NCI-H2081 treated with DMSO at 0.1 percent for 48 hours (cell line): ENCODE measurements at places on chromosomes 6 and 20.

GRCh38 chr6:10583509-10583901 is 62.4 kb downstream of the GCNT2 start:
- no peak for DNase-seq

GRCh38 chr6:139147628-139148027 is 12.7 kb downstream of the HECA start:
- no peak for DNase-seq

DNA sequence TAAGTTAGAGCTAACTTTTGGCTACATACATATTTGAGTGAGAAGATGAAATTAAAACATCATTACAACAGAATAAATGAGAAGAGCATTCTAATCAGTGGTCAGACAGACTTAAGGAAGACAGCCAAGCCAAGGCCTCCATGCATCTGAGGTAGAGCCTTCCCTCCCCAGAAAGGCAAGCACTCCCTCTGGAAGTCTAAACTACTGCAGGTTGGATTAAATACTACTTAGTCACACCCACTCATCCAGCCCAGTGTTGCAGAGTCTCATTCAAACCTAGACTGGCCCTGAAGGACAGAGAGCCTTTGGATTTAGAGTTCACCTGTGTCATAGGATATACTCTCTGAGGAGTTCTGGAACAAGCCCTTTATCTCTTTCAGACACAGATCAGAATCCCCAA is 29.2 kb downstream of the TMX4 start:
- DNase-seq: no peak

DNA sequence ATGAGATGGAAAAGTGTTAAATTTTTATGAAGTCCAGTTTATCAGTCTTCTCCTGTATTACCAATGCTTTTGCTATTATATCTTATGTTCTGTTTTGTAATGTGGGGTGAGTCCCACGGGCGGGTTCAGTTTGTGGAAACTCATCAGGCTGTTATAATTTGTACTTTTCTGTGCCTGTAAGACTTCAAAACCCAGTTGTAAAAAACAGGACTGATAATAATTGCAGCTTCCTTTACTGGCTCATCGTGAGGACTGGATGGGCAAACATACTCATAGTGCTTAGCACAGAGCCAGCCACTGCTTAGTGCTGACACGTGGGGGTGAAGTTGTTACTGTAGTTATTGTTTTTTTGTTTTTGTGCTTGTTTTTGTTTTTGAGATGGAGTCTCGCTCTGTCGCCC is 45.6 kb downstream of the TGM2 start:
- no peak for DNase-seq

- no peak for DNase-seq
These were observed 133.9 kb downstream of the MYLK4 start for GRCh38 chr6:2616811-2617210.

GRCh38 chr20:36818185-36818584 is 44.6 kb upstream of the DSN1 start:
- DNase-seq: no peak

- DNase-seq: no peak
These were observed 3.0 kb upstream of the GCM1 start for GRCh38 chr6:53151676-53152075.

DNA sequence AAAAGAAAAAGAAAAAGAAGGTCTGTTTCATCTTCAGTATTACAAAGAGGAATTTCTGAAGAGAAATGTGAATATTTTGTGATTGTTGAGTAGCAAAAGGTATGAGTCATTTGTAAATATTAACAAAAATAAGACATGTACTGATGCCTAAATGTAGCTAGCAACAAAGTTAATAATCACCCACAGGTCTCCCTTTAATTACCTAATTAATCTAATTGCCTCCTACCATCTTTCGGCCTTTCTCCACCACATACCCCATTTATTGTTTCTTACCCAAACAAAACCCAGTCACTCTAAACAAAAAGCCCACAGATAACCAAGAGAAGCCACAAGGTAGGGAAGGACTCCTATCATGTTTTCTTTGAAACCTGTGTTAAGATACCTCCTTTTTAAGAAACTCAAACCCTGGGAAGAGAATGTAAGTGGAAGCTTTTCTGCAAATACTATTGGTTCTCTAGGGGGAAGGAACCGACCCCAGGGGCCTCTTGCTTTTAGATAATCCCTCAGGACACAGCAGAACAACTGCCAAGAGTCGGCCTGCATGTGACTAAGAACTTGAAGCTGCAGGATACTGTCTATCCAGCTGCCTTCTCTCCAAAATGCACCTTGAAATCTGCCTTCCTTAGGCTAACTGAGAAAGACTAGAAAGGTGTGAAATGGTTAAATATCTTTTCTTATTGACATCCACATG is 16.1 kb upstream of the STK38 start:
- no peak for DNase-seq

DNA sequence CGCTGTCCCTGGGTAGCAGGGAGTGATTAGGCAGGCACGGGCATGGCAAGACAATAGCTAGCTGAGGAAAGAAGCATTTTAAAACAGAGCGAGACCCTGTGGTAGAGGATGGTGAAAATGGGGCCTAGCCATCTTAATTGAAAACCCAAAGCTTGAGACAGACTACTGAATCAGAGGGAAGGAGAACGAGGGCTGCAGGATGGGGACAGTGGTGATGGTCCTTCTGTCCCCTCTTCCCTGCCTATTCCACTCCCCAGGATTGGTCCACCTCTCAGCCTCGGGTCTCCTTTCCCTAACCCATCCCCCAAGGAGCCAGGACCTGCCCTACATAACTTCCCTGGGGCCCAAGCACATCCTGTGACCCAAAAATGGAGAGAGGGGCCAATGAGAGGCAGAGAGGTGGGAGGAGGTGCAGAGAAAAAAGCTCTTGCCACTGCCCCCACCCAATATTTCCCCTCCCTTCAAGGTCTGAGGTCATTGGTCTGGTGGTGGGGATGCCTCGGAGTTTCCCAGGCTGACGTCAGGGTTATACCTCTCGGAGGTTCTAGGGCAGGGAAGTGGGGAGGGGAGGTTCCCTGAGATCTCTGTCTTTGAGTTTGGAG is 884 bp upstream of the CUTA start:
- no peak for DNase-seq

DNA sequence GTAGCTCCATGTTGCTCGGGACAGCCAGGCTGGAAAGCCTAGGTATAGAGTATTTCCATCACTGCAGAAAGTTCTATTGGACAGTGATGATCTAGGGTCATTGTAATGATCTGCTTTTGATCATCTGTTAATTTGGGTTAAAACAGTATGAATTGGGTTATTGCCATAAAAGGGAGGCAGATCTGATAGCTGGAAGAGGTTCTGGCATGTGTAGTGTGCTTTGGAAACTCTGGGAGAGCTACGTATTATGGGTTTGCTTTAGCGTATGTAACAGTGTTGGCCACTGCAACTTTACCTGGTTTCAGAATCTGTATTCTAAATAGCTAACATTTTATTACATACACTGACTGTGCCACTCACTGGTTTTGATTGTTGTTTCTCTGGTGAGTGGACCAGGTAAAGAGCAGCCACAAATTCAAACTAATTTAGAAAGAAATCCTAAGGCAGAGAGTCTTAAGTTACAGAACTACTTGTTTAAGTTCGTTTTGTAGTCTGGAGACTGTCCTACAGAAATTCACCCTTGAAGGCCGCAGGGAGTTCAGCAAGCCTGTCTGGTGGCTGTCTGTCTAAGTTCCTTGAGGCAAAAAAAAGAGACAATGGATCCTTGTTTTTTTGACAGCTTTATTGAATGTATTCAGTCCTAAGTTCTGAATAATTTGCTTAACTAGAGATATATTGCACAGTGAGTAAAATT is 300.3 kb downstream of the PRL start:
- DNase-seq: no peak

DNA sequence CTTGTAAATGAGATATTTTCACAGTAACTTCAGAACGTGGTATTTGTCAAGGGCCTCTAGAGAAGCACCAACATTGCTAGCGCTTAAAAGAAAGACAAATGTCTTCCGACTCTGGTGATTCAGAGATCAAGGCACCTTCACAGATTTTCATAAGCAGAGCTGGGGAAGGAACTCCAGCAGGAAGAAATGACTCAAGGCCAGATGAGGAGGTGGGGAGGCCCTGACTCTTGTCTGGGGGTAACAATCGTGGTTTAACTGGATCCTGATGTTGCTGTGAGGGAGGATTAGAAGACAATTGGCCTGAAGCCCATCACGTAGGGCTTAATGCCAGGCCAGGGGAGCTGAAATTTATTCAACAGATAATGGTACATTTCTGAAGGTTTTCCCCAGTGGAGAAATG is 122.9 kb upstream of the QKI start:
- no peak for DNase-seq

- DNase-seq: no peak
These were observed 32.2 kb downstream of the E2F3 start for GRCh38 chr6:20433929-20434328.

DNA sequence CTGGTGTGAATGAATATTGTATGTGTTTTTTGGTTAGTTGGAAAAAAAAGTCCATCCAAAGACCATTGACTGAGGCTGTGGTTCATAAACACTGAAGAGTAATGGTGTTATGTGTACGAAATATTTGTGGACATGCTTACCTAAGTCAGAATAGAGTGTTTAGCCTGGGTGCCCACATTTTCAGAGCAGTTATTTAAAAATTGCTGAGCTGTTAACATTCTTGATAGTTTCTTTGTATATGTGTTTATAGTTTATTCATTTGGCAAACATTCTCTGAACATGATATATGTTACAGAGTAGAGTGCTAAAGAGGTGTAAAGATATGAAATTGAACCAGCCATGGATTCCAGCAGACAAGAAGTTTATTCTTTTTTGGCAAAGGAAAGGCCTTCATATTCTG is 20.6 kb downstream of the CDKAL1 start:
- no peak for DNase-seq

DNA sequence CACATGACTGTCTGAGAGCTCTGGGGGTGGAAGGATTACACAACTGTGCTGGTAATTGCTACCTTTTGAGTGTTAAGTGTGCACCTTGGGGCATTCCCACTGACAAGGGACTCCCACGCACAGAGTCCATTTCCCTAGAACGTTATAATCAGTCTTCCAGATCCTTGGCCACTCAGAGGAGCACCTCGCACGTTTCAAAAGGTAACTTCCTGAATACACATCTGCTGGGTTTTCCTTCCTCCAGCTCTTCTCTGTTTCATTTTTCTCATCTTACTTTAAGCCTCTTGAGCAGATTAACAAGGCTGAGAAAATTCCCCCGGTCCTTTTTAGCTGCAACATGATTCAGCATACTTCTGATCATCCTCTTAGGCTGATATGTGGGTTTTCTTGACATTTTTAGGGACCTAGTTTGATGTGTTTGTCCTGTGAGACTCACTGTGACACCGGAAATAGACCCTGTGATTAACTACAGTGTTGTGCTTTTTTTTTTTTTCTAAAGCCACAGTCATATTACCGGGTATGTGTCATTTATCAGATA is 98.4 kb upstream of the DUSP22 start:
- DNase-seq: no peak

GRCh38 chr6:87763901-87764300 is 61.9 kb upstream of the AKIRIN2 start:
- no peak for DNase-seq

- DNase-seq: peak; percentile 47
These were observed 32.4 kb downstream of the PHACTR1 start for GRCh38 chr6:12748815-12749521.

GRCh38 chr20:34543463-34544056 is 15.0 kb upstream of the MAP1LC3A start:
- no peak for DNase-seq

DNA sequence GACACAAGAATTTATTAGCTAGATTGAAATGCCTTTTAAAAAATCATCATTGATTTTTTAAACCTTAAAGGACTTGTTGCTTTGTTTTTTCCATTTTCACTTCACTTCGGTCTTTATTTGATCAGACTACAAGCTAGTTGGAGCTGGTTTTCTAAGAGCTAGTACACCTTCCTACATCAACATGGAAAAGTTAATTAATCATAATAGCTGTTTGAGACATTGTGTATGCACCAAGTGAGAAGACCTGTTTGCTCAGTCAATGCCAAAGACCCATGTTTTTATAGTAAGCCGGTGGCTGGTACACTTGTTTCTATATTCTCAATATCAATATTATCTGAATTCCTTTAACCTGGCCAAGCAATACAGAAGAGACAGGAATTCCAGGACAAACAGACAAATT is 310.2 kb upstream of the SGK1 start:
- no peak for DNase-seq

GRCh38 chr6:126524811-126525326 is 185.0 kb downstream of the CENPW start:
- no peak for DNase-seq

DNA sequence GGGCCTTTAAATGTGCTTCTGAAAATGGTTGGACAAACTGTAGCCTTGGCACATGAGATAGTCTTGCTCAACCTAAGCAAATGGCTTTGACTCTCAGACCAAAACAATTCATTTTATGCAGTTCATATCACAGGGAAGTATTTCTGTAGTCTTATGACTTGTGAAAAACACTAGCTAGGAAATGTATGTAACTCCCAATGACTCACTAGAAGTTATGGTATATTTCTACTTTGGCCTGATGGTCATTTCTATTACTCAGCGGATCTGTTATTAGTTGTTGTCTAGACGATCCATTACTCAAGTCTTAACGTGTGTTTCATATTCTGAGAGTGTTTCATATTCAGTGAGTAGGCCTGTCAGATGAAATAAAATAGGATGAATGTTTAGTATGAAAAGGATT is 1333.5 kb downstream of the KHDRBS2 start:
- DNase-seq: no peak

GRCh38 chr6:107565165-107565723 is 75.3 kb downstream of the SOBP start:
- no peak for DNase-seq

DNA sequence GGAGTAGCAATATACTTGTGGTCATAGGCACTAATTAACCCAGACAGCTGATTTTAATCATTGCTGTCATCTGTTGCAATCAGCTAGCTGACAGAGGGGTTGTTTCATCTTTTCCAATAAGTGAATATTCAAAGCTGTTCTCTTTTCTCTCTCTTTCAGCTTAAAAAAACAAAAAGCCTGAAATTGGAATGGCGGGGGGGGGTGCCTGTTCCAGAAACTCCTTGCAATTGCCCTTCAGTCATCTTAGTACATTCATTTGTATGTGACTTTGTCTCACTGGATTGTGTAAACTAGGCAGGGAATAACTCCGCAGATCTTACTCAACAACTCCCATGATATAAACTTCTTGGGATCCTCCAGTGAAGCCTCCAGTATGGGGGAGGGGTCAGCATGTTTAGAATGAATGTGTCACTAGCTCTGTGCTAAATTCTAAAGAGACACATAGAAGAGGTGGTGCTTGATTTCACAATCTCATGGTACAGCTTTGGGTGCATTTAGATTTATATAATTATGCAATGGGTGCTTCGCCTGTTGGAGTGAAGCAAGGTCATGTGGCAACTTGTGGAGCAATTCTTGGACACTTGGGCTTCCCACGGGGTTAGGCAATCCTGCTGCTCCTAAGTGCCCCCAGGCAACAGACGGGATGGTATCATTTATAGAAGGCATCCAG is 40.1 kb downstream of the SLC24A3 start:
- DNase-seq: no peak
